ENCODE measurements at places on chromosomes 2 and 18. TPM values are rescaled to one million over a fixed set of nuclear protein-coding genes. Genes with fewer than 3 reads are reported as not detected.

The CDH7 gene
- total RNA-seq: 0.16 TPM

The METTL21A gene
- 31.0 TPM for total RNA-seq

The ASB3 gene
- 12.9 TPM for total RNA-seq

The KDM3A gene
- total RNA-seq: 52.4 TPM

The GALNT14 gene
- not detected for total RNA-seq

The ANO7 gene
- 4.1 TPM for total RNA-seq

The GNAL gene
- total RNA-seq: 24.5 TPM

The PLCD4 gene
- 0.26 TPM for total RNA-seq

The ANKRD30BL gene
- not detected for total RNA-seq

The ASPRV1 gene
- total RNA-seq: 0.66 TPM

The SKA1 gene
- 32.4 TPM for total RNA-seq

The TMEM200C gene
- 0.05 TPM for total RNA-seq

The SLC19A3 gene
- 98.5 TPM for total RNA-seq

The ADRA2B gene
- 0.12 TPM for total RNA-seq

The NGEF gene
- total RNA-seq: 0.77 TPM

The ACMSD gene
- not detected for total RNA-seq

The NEURL3 gene
- 3.1 TPM for total RNA-seq

The RAD51AP2 gene
- total RNA-seq: not detected

The CHN1 gene
- 0.41 TPM for total RNA-seq

The ERMN gene
- total RNA-seq: 0.61 TPM

The DSC3 gene
- 4.5 TPM for total RNA-seq

The SCYGR4 gene
- total RNA-seq: not detected

The IL37 gene
- total RNA-seq: 0.44 TPM

The SEMA4C gene
- 31.4 TPM for total RNA-seq

The PRKRA gene
- 58.3 TPM for total RNA-seq

The FTCDNL1 gene
- 0.35 TPM for total RNA-seq

The ZNF396 gene
- total RNA-seq: 0.35 TPM

The ACTG2 gene
- total RNA-seq: 5.7 TPM

The G6PC2 gene
- total RNA-seq: not detected

The ATP5F1A gene
- total RNA-seq: 349 TPM

The BMP10 gene
- total RNA-seq: not detected

The C2orf72 gene
- total RNA-seq: 105 TPM

The RGPD3 gene
- 0.27 TPM for total RNA-seq

The SKOR2 gene
- not detected for total RNA-seq

The CFC1 gene
- total RNA-seq: not detected

The SGPP2 gene
- not detected for total RNA-seq

The ANTXR1 gene
- total RNA-seq: 0.35 TPM

The DAW1 gene
- 5.4 TPM for total RNA-seq

The KCNS3 gene
- 0.14 TPM for total RNA-seq

The GPR17 gene
- total RNA-seq: not detected

The CNGA3 gene
- total RNA-seq: not detected

The TUBA4B gene
- total RNA-seq: not detected

The REG3A gene
- 0.45 TPM for total RNA-seq

The GPR45 gene
- not detected for total RNA-seq

The NEU2 gene
- total RNA-seq: not detected

The ARHGAP28 gene
- total RNA-seq: 118 TPM

The RBM44 gene
- not detected for total RNA-seq

Data from Caco-2 (cell line).